ENCODE measurements at places on chromosomes 12 and 14. TPM values are rescaled to one million over a fixed set of nuclear protein-coding genes. Genes with fewer than 3 reads are reported as not detected.

DNA sequence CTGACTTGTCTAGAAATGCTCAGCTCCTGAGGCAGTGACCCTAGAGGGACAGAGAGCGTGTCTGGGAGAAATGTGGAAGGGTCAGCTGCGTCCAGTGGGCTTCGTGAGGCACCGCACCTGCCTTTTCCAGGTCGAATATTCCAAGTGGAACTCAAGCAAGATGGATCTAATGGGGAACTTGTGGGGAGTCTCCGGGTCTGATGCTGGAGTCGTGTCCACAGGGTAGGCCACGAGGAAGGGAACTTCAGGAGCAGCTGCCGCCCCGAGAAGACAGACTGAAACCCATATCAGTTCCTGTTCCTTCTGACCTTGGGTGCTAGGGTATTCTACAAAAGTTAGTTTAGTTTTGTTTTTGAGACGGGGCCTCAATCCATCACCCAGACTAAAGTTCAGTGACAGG lies 67.5 kb downstream of the TNFAIP2 start:
- DNase-seq: no peak

GRCh38 chr12:25651931-25652330 lies 98.8 kb upstream of the LMNTD1 start:
- DNase-seq: no peak

The RHEBL1 gene
- total RNA-seq: 1.2 TPM

DNA sequence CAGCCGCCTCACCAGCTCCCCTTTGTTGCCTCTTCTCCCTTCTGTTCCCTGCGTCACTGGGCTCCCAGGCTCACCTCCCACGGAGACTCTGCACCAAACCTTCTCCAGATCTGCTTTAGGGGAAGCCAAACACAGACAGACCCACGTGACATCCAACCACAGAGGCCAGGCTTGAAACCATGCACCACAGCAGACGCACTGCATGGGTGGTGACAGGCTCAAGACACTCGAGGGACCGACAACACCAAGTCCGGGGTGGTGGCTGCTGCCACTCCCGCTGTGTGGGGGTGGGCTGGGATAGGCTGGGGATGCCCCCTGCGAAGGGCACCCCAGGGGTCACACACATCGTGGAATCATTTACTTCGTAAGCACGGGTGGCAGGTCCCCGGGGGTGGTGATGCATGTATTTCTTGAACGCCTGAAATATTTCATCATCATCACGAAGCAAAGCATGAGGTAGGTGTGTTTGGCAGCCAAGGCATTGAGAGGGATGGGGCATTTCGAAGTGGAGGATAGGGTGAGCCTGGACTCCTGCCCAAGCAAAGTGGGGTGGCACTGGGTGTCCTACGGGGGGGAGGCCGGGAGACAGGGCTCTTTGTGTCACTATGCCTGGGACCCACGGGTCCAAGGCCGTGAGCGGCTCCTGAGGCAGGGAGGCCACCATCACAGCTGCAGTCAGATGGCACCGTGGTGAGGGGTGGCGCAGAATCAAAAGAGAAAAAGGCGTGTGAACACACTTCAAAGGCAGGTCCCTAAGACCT lies 66.8 kb upstream of the RFLNA start:
- no peak for DNase-seq

DNA sequence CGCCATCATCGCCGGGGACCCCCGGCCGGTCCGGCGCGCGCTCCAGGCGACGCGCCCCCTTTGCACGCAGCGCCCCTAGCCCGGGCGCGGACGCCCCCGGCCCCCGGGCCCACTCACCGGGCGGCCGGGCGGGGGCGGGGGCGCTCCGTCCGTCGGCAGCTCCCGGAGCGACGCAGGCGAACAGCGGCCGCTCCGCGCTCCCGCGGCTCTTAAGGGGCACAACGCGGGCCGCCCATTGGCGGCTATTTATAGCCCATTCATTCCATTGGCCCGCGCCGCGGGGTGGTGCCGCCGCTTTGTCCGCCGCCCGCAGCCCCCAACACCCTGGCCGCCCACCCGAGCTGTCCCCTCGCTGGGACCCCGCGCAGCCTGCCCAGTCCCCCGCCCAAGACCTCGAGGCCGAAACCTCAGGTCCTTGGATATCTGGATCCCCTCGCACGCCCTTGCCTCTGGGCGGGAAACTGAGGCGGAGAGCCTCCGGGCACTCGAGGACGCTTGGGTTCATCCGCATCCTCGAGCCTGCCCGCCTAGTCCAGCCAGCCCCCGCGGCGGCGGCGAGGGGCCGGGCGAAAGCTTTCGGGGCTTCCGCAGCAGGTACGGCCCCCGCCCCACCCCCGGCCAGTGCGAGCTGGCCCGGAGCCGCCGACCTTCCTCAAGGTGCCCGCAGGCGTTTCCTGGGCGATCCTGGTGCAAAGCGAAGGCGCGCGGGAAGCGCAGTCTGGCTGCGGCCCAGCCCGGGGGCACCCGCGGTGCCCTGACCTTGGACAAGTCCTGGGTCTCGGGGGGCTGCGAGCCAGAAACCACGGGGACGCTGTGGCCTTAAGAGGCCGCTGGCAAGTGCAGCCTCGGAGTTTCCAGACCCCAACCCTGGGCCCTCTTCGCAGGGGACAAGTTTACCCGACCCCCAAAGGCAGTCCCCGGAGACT lies at the start of gene CKB:
TSS of gene CKB (minus strand) at position 182 of the 926 bp plus-strand sequence. CDS start 337 bp downstream, outside the sequence.
- peak; percentile 92 for DNase-seq

GRCh38 chr12:26567126-26567525 lies 265.9 kb downstream of the ITPR2 start:
- no peak for DNase-seq

DNA sequence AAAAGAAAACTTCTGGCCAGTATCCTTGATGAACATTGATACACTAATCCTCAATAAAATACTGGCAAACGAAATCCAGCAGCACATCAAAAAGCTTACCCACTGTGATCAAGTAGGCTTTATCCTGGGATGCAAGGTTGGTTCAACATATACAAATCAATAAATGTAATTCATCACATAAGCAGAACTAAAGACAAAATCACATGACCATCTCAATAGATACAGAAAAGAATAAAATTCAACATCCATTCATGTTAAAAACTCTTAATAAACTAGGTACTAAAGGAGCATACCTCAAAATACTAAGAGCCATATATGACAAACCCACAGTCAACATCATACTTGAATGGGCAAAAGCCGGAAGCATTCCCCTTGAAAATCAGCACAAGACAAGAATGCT lies 71.8 kb upstream of the PTPRB start:
- DNase-seq: no peak

The STXBP6 gene
- 37.9 TPM for total RNA-seq

- DNase-seq: no peak
Measured at GRCh38 chr14:66507181-66507721, 696 bp upstream of the GPHN start.

DNA sequence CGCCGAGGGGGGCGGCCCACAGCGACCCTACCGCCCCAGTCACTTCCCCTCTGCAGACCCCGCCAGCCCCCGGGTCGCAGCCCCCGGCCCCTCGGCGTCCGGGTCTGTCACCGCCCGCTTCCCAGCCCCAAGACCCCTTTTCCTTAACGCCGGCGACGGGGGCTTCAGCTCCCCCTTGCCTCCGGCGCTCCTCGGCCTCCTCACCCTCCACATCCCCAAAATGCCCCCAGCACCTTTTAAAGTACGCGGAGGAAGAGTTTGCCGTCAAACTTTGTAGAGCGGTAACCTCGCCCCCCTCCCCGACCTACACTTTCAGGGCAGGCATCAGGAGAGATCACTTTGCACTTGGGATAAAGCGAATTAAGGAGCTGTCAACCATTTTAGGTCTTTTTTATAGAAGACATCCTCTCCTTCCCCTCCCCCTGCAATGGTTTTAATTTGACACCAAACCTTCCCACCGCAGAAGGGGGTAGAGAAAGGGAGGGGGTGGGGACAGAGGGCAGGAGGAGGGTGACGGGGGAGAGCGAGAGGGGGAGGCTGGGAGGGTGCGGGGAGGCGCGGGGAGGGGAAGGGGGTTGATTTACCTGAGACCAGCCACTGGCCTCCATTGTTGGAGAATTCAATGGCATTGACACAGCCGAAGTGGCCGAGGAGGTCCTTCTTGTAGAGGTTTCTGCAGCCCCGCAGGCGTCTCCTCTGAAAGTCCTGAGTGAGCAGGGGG lies 578 bp downstream of the DCAF5 start:
- peak; percentile 24 for DNase-seq

DNA sequence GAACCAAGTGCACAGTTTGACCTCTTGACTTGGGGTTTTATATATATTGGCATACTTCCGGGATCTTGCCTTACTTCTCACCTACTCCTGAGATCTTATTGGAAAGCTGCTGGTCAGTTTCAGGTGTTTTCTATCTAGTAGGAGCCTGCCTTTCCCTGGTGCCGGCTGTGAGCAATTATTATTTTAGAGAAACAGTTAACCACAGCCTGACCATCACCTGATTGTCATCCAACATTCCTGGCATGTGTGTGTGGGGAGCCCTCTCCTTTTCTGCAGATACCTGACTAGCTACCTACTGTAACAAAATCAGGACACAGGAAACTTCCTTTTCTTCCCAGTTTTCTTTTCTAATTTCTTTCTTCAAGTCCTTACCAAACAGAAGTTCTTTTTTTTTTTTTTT lies 220.4 kb downstream of the ATP23 start:
- no peak for DNase-seq

- DNase-seq: no peak
Measured at GRCh38 chr12:94604366-94604698, 46.0 kb downstream of the TMCC3 start.

- DNase-seq: no peak
Measured at GRCh38 chr12:52432559-52433207, 1.5 kb downstream of the KRT75 start.

DNA sequence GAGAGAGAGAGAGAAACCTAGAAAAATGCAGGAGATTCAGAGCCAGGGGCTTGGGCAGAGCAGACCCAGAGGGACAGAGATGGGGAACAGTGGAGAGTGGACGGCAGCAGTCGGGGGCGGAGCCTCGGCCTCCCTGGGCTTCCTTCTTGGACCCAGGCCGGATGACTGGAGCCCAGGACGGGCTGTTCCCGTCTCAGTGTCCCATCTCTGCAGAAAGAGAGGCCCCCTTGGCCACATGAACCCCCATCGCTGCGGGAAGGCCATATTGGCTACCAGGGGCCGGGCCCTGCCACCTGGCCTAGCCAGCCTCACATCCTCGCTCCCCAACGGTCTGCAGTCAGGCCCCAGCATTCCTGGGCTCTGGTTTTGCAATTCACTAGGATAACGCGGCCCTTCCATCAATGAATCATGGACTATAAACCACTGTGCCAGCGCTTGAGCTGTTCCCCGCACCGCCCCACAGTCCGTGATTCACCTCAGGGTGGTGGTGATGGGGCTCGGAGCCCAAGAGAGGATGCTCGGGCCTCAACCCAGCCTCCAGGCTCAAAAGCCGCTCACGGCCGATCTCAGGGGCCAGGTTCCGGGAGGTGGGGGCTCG lies 116.5 kb downstream of the RFLNA start:
- DNase-seq: no peak

DNA sequence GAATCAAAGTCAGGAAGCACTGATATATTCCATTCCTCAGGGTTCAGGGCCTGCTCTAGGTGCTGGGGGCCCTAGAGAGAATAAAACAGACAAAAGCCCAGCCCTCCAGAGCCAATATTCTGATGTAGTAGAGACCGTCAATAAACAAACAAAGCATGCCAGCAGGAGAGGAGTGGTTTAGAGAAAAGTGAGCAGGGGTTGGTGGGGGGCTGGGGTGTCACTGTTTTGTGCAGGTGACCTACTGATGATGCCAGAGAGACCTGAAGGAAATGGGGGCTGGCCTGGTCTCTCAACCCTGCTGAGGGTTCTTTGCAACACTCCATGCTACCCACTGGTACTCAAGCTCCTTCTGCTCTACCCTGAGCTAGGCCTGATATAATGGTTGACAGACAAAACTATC lies 26.5 kb downstream of the IL26 start:
- DNase-seq: no peak

- DNase-seq: no peak
Measured at GRCh38 chr14:33463731-33464130, 487.1 kb downstream of the EGLN3 start.

DNA sequence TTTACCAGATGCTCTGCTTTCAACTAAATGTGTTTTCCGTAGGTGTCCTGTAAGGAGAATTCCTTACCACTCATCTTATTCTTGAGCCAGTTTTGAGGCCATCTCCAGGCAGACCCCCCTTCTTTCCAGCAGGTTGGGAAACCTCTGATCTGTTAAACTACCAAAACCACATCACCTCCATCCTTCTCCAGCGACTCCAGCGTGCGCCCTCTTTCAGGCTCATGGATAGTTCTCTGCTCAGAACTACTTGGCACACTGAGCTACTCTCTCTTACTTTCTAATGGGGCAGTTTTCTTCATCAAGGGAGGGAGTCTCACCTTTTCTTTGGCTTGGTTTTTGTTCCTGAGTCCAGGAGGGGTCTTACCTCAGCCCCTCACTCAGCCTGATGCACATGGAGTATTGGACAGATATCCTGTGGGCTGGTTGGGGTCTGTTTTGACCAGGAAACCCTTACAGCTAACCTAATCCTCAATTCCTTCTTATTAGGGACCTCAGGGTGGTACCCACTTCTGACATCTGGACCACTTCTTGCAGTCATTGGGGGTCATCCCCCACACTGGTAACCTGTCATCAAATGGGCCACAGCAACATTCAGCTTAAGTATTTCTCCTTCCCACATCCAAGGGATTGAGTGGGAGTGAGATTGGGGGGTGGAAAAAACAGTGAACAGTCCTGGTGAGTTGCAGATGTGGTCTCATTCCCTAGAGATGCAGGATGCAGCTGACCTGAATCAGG lies 5.2 kb downstream of the DHRS2 start:
- no peak for DNase-seq

GRCh38 chr12:111788178-111788654 lies 21.5 kb downstream of the ALDH2 start:
- DNase-seq: no peak

DNA sequence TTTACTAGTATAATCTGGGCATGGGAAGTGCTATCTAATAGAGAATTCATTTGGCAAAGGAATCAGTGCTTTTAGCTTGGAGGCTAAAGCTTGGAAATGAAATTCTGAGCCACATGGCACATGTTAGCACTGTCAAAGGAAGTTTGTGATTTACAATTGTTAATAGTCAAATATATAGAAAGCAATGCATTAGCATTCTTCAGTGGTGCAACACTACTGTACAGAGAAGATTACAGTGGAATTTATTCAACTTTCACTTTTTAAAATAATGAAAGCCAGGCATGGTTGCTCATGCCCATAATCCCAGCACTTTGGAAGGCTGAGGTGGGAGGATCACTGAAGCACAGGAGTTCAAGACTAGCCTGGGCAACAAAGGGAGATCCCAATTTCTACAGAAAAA lies 45.9 kb downstream of the PAX9 start:
- no peak for DNase-seq

The BATF gene
- 0.82 TPM for total RNA-seq

- no peak for DNase-seq
Measured at GRCh38 chr12:14802721-14803010, 612 bp downstream of the WBP11 start.

- no peak for DNase-seq
Measured at GRCh38 chr12:108905725-108906124, 25.8 kb downstream of the DAO start.

The PTPRR gene
- total RNA-seq: 16.7 TPM

DNA sequence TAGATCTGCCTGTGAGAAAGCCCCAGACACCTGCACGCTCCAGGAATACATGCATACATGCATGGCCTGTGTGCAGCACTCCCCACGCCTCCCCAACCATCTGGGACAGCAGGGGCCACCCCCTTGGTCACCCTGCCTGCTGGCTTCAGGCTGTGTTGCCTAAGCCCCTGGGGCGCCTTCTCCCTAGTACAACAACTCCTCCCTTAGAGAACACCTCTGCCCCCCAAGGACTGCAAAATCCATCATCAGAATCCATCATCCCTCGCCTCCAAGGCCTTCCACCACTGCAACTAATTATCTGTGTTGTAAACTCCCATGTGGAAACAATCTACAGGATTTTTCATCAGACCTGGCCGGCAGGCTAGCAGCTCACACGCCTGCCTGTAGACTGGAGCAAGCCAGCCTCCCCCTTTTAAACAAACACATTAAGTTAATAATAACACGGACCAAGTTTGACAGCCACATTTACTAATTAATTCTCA lies 36.8 kb downstream of the ZFP36L1 start:
- no peak for DNase-seq
